ENCODE measurements at places on chromosomes 3 and 15.

- no peak for DNase-seq
These were observed 418.0 kb downstream of the SOX2 start for GRCh38 chr3:182129740-182130139.

DNA sequence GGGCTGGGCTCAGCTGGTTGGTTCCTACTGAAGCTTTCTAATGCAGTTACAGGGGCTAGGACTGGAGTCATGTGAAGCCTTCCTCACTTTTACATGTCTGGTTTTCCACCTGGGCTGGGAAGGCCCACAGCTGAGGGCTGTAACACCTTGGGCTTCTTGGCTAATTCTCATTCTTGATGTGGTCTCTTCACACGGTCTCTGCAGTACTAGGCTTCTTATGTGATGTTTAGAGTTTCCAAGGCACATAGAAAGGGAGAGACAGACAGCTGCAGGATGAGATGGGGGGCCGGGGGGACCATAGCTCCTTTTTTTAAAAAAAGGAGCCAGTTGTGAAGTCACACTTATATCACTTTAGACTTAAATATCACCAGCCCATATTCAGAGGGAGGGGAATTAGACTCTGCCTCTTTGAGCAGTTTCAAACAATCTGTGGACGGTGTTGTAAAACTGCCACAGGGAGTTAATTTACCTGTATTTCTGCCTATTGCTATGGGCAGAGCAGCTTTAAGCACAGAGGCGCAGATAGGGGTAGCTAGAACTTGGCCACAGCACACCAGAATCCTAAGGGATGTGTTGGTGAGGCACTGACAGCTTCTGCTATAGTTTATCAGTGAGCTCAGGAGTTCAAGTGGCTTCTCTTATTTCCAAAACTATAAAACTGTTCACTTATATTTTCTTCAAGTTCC lies 46.7 kb downstream of the NKIRAS1 start:
- DNase-seq = no peak

GRCh38 chr3:131795390-131796090 lies 239.3 kb downstream of the CPNE4 start:
- DNase-seq = no peak

- DNase-seq = no peak
These were observed at the start of gene PARP15 for GRCh38 chr3:122577409-122578031. PARP15 (plus strand) TSS chr3:122577650; CDS start chr3:122577668, 18 bp downstream.

DNA sequence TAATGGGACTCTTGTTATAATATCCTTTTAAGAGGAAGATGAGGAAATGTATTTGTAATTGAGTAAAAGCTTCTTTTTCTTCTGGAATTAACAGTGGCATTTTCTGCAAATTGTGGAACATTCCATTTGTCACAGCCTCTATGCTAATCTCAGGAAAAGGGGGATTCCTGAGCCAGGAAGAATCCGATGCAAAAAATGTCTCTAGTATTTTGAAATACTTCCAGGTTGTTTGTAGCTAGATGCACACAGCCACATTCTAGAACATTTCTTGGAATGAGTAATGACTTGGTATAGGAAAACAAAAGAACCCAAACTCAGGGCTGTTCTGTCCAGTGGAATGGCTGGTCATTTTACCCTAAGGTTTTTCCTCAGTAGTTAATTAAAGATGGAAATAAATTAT lies 98.5 kb upstream of the SLC2A2 start:
- peak; percentile 41 for DNase-seq
